ENCODE measurements at places on chromosomes 1 and 21. TPM values are rescaled to one million over a fixed set of nuclear protein-coding genes. Genes with fewer than 3 reads are reported as not detected.

- no peak for DNase-seq
Measured at GRCh38 chr1:40594187-40594531, 62.7 kb downstream of the ZNF684 start.

The C1orf198 gene
- polyA plus RNA-seq = 76.7 TPM

DNA sequence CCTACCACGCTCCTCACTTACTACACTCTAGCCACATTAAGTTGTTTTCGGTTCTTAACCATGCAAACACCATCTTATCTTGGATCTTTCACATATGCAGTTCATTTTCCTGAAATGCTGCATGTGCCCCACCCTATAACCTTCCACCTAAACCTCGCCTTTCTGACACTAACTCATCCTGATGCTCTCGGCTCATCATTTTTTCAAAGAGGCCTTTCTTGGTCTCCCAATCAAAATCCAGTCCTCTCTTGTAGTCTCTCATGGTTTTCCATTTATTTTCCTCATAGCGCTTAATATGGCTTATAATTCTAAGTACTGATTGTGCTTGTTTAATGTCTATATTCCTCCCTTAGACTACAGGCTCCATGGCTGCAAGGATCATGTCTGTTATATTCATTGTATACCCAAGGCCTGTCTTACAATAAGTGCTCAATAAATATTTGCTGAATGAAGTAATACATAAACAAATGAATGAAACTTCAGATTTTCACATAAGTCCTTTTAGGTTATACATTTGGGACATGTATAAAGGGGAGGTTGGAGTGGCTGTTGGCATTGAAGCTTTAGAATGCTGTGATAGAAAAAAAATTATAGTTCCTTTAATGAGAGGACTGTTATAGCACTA, 79.2 kb upstream of the CDC42BPA start:
- DNase-seq = no peak

- DNase-seq = peak; percentile 85
Measured at GRCh38 chr1:21192871-21193270, 16.2 kb upstream of the EIF4G3 start.

The AKR7A3 gene
- 1.1 TPM for polyA plus RNA-seq

DNA sequence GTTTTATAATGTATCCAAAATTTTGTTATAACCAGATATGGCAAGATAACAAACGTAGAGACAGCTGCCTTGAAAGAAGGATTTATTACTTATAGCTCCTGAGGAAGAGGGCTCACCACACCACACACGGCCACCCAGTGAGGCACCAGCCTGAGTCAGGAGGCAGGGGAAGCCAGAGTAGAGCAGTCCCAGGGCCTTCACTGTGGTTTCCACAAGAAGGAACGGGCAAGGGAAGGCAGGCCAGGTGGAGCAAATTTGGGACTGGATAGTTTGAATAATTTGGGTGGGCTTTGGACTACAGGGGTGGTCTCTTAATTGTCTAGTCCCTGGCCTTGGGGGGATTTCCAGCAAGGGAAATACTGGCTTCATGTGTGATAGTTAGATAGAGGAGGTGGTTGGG, 72.5 kb downstream of the RRAGC start:
- DNase-seq = no peak

- no peak for DNase-seq
Measured at GRCh38 chr21:36465478-36465877, 14.4 kb downstream of the CLDN14 start.

The CD1C gene
- not detected for polyA plus RNA-seq
